T-cell (primary cell): ENCODE measurements at places on chromosomes 5 and 9.
A peak's percentile ranks its signal among the peaks of the same experiment; 100 is the strongest.

DNA sequence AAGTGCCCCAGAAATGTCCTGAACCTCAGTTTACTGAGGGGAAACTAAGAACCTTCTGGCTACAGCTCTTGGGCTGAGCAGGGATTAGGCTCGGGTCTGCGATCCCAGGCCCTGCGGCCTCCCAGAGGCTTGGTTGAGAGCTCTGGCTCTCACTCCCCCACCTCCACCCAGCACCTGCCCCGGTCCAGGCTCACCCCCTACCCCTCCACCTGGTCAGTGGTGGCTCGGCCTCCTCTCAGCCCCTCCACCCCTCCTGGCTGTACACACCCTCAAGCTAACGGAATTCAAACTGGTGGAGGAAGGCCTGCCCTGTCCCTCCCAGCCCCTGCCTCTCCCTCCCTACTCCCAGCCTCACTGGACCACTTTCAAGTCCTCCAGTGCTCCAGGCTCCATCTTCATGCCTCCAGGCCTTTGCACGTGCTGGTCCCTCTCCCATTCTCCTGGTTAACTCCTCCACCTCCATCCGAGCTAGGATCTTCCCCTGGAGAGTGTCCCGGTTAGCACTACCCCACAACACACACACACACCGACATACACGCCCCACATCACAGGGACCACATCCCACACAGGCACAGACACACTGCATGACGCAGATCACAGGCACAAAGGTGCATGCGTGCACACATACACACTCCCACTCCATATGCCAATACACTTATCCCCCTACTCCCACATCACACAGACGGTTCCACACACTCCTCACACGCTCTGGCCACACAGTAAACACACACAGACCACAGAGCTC lies 130.9 kb downstream of the C9orf50 start:
- DNase-seq, result peak; percentile 71

DNA sequence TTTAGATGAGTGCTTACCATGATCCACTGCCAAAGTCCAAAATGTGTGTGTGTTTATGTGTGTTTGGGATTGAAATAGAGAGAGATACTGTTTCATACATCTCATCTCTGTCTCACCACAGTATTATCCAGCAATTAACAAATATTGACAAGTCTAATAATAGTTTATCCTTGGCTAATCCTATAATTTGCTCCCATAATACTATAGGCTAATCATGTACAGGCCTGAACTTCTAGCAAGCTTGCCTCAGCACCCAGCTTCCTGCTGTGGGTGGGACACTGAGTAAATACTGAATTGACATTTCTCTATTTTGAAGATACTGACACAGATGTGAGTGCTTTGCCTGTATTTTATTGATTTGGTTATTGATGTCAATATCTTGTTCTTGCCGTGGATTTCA lies 35.3 kb upstream of the KCNV2 start:
- DNase-seq, result no peak

- DNase-seq, result no peak
Observed at GRCh38 chr5:14944996-14945395, 73.4 kb upstream of the ANKH start.

DNA sequence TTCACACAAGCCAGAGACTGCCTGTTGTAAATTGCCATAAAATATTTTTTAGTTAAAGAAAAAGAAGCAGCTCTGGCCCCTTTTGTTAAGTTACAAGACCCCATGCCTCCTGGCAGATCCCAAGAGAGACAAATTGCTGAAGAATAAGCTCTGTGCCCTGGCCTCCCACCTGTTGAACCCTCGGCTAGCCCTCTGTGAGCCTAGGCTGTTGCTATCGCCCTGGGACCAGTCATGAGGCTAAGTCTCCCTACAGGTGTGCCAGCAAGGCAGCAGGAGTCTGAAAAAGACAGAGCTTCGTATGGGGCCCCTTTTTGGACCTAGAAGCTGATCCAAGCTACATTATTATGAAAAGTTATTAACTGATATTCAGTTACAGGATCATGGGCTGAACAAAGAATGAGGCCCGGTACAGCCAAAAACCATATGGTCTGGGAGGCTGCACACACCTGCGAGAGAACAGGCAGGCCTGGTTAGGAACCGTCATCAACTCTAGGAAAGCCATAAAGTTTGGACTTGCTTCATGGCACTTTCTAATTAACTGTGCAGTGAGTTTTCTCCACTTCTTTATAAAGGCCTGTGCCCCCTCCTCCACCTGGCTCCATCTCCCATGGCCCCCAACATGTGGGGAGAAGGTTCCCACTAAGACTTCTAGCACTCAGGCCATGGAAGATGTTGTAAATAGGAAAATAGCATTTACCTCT lies 384.7 kb downstream of the ENC1 start:
- no peak for DNase-seq

- DNase-seq, result no peak
Observed at GRCh38 chr5:150082889-150083288, 3.5 kb downstream of the CSF1R start.

DNA sequence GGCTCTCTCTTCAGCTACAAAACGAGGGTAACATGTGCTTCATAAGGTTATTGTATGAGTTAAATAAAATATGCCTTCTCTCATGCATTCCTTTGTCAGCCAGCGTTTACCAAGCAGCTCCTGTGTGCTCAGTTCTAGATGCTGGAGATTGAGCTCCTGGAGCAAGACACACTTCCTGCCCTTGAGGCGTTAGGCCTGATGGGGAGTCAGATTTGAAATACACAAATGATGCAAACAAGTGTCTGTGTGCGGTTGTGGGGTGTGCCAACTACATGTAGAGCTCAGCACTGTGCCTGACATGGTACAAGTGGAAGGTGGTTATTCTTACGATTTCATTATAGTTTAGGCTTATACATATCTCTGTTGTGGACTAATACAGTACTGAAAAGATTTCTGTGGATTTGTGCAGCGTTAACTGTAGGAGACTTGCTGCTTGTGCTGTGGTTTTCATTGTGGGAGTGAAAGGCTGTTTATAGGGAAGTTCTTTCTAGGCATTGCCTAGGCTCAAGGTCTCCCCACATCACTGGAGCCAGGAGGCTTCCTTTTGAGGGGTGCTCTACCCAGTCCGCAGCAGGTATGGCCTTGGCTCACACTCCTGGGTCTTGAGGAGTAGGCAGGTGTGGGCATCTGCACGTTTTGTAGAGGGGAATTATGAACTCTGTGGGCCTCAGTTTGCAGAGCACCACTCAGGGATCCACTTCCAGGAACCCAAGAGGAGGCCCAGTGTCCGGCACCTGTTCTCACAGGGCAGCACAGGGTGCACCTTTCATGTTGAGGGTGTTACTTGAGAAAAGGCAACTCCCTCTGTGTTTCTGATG lies 39.8 kb upstream of the ANGPTL2 start:
- DNase-seq, result no peak

DNA sequence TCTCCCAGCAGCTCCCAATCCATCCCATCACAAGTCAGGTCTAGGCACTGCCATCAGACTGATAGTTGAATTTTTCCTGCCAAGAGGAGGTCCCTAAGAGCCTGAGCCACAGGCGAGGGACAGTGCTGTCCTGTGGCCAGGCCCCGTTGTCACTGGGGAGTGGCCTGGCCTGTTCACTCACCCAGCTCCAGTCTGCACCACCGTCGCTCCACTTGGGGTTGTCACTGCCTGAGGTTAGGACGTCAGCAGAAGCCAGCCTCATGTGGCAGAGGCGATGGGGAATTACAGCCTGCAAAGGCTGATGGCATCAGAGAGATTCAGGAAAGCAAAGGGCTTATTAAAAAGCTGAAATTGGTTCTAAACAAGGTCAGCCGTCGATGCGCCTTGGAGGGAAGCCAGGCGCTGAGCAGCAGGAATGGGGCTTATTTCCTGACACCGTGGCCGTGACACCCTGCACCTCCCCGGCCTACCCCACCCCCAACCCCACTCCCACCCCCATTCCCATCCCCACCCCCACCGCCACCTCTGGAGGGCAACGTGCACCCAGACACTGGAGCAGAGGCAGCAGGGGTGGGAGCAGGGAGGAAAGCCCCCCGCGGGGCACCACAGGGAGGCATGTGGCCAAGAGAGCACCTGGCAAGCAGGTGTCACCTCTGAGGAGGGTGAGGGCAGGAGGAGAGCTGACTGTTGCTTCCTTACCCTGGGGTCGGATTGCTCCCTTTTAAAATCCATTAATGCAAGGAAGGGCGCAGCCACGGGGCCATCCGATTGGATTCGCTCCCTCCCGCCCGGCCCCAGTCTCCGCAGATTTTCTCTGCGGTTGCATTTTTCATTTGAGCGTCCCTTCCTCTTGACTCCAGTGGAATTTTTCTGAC lies 3.1 kb upstream of the DBH start:
- DNase-seq, result no peak

DNA sequence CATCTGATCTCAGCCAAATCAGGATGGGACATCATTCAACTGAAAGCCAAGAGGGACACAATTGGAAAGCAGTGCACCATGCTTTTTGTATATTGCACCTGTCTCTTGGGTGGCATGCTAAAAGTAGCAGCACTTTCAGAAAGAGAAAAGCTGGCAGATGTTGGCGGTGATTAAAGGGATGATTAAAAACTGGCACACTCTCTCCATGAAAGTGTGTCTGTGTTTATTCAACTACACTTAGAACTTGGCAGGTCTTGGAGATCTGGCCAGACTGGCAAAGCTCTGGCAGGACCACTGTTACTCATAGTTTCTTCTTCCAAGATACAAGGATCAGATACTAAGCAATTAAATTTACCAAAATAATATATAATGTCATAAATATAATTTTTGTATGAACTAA lies 112.9 kb upstream of the ELAVL2 start:
- no peak for DNase-seq

DNA sequence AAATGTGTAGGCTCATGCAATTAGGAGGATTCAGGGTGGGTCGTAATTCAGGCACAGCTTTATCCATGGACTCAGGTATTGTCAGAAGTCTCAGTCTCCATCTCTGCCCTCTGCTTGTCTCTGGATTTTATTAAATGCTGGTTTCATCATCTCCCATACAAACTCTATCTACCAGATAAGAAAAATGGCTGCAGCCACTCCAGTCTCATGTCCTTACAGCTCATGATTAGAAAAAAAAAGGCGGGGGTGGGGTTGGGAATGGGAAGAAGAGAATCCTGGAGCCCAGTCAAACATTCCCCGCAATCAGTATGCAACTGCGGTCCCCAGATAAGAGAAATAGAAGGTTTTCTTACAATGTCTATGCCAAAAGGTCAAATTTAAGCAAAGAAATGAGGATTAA lies 7.6 kb upstream of the FBXO38 start:
- DNase-seq, result no peak

GRCh38 chr5:154309371-154309745 lies 118.8 kb downstream of the GALNT10 start:
- DNase-seq, result no peak

DNA sequence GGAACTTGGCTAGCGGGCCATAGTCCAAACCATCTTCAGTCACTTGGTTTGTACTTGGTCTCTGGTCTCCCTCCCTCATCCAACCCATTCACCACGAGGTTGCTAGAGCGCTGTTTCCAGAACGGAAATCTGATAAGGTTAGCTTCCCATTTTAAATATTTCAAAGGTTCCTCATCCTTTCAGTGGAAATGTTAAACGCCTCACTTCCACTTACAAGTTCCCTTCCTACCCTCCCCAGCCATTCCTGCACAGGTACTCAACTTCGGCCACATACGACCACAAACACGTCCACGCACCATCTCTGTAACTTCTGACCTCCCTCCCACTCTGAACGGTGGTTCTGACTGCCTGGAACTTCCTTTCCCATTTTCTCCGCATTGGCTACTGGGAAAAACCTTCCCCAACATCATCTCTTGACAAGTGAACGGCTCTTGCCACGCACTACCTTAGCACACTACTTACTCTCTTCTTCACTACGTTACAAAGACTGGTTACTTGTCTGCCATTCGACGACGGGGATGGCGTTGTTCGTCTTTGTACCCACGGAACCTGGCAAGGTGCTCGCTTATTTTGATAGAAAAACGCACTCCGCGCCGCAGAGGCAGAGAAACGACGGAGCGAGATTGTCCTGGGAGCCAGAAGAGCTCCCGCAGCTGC lies 629 bp downstream of the CCNH start:
- no peak for DNase-seq

DNA sequence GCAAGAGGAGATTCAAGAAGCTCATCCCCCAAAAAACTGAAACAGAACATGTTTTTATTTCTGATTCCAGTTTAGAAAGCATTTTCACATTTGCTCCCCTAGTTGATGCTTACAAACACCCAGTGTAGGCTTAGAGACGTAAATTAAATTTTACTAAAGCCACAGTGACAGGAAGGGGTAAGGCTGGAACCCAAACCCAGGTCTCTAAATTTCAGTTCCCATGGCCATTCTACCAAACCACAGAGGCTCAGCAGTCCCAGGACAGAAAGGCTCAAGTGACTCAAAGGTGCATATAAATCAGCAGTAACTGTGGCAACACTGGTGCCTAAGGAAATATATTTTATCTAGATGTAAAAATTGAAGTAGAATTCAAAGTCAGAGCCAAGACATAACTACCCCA lies 128.7 kb downstream of the CEP120 start:
- no peak for DNase-seq
